ENCODE measurements at places on chromosomes 2 and 18.

DNA sequence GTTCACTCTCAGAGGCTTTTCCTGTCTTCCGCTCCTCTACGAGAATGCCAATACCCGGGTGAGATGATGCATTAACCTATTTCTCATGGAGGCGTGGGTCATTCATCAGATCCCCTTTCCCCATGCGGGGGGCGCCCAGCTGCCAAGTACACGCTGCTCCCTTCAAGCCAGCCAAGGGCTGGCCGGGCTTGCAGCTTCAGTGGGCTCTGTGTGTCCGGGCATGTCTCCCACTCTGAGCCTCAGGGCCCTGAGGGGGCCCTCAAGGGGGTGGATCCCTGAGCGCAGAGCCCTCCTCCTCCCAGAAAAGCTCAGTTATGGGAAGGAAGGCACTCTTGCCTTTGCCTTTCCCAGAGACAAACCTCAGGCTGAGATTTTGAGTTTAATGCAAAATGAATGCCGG is 431.8 kb upstream of the MYT1L start:
- DNase-seq, result no peak

DNA sequence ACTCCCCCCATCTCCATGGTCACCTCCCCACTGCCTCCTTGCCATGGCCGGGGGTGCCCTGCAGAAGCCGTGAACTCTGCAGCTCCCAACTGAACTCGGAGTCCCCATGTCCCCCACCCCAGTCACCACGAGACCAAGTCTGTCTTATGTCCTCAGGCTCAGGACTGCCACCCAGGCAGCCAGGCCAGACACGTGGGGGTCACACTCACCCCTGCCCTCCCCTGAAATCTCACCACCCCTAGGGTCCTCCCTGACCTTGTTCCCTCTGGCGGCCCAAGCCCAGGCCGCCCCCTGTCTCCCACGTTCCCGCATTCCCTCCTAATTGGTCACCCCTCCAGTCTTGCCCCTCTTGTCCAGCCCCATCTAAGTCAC is 11.0 kb downstream of the AQP12A start:
- DNase-seq, result no peak

DNA sequence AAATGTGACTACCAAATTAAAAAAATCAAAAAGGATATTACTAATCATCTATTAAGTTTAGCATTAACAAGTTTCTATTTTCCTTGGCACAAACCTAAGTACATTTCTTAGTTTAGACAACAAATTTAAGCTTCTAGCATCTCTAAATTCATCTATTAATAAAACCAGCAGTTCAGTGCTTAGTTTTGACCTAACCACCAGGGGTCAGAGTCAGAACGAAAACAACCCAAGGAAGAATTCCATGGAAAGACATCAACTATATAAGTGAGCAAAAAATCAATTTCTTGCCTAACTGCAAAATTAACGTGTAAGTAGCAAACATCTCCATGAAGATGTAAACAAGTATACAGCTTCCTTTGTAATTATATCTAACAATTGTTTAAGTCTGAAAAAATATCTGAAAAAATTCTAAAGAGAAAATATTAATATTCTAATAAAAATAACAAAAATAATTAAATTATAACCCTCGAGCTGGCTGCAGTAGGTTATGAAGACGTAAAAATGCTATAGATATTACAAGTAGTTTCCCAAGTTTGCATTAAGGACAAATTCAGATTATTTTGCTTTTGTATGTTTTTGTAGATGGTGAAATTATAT is 83.7 kb downstream of the CERKL start:
- DNase-seq, result no peak

DNA sequence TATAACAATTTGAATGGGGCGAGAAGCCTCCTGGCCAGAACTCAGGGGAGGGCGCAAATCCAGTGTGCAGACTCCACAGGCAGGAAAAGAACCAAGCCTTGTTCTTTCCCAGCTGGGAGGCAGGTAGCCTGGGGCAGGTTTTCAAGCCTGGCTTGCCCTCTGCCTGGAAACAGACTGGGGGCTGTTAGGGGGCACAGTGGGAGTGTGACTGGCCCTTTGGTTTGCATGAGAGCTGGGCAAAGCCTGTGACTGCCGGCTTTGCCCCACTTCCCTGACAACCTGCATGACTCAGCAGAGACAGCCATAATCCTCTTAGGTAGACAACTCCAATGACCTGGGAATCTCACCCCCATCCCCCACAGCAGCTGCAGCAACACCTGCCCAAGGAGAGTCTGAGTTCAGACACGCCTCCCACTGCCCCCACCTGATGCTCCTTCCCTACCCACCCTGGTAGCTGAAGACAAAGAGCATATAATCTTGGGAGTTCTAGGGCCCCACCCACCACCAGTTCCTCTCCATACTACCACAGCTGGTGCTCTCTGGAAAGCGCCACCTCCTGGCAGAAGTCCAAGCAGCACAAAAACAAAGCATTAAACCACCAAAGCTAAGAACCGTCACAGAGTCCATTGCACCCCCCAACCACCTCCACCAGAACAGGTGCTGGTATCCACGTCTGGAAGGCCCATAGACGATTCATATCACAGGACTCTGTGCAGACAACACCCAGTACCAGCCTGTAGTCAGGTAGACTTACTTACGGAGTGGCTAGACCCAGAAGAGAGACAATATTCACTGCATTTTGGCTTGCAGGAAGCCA is 402.5 kb downstream of the STK39 start:
- no peak for DNase-seq

GRCh38 chr2:79393806-79394484 is 118.9 kb upstream of the CTNNA2 start:
- no peak for DNase-seq

GRCh38 chr18:3906116-3906750 is 456.3 kb downstream of the TGIF1 start:
- DNase-seq, result no peak

DNA sequence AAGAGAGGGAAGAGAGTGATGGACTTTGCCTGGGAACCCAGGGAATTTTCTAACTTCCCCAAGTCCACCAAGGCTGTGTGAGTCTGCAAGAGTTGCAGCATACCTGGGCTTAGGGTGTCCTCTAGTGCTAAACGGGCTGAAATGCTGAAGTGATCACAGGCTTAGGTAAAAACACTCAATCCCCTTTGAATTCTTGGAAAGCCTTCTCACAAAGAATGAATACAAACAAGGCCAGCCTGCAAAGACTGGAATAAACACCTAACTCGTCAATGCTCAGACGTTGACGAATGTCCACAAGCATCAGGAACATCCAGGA is 30.0 kb upstream of the BMP10 start:
- DNase-seq, result no peak

- no peak for DNase-seq
Measured at GRCh38 chr2:73105511-73105971, 7.2 kb downstream of the RAB11FIP5 start.

- DNase-seq, result no peak
Measured at GRCh38 chr2:42826231-42826630, 33.8 kb upstream of the HAAO start.

DNA sequence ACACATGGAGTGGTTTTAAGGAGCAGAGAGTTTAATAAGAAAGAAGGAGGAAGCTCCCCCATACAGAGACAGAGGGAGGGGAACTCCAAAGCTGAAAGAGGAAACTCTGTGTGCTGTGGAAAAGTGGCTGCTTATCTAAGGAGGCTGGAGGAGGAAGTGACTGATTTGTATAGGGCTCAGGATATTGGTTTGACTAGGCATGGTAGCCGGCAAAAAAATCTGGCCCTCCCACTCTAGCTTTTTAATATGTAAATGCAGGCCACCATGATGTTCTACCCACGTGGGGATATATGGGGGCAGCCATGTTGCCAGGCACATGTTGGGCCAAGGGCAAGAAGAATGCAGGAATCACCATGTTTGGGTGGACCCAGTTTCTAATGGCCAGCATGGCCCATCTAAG is 64.3 kb downstream of the HNMT start:
- no peak for DNase-seq

DNA sequence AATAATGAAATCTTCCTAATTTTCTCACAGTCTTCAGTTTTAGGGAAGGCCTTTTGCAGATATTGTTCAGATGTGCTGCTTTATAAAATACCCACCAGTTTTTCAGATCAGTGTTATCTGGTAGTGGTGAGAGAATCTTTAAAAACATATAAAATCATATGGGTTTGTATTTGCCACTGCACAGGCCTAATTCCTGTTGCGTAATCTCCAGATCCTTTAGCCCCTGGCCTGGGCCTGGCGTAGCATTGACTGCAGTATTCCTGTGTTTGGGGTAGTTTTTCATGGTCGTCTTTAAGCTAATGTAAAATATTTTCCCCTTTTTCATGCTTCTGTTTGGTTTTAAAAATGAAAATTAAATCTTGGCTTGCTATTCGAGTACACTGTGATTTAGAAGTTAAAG is 43.2 kb downstream of the TSHZ1 start:
- DNase-seq, result no peak

DNA sequence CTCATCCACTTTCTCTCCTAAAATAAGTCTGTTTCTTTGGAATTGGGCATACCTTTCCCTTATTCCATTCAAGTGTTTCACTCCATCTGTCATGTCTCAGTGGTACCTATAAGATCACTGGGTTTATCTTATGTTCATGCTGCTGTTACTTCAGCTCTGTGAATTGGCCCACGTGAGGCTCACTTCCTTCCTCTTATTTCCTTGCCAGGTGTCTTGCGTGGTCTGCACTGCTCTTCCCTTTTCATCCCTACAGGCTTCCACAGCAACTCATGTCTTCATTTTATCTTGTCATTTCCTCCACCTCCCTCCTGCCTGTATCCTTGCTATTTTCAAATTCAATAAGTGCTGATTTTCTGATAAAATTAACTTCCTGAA is 159.1 kb upstream of the ALPP start:
- no peak for DNase-seq

DNA sequence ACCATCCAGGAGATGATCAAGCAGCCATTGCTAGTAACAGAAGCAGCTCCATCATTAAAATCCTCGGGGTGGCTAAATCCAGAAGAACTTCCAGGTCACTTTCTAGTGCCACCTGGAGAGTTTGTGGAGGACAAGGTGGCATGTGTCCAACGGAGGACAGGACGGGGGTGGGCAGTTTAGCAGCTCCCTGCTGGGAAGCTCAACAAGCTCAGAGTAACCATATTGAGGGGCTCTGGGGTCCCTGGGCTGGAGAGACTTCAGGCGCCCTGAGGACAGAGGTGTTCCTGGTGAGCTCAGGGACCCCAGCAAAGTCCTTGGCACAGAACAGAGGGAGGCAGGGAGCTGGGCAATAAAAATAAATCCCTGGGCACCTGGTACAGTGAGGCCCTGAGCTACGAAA is 140.0 kb upstream of the FHL2 start:
- no peak for DNase-seq

DNA sequence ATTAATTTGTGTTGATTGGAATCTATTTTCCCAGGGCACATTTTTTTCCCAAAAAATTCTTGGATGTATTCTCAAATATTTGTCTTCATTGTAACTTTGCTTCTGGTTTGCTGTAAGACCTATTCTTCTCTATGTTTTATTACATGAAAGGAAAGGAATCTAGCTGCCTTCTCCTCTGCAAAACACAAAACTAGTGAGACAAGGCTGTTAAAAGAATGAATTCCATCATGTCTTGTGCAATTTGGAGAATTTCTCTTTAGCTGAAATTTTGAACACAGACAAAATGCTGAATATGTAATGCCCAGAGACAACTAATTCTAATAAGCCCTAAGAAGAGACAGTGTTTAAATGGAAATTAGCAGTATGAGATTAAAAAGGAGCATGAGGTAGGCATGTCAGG is 275.9 kb downstream of the CDH20 start:
- no peak for DNase-seq

GRCh38 chr18:41226186-41226585 is 728.8 kb upstream of the PIK3C3 start:
- DNase-seq, result no peak

DNA sequence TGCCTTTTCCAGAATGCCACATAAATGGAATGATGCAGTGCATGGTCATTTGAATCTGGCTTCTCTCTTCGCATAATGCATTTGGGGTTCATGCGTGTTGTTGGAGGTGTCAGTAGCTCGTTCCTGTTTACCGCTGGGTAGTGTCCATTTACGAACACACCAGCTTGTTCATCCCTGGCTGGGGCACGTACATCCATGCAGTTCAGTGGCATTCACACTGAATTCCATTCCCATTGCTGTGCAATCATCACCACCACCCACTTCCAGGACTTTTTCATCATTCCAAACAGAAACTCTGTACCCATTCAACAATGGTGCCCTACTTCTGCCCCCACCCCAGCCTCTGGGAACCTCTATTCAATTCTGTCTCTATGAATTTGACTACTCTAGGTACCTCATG is 14.7 kb upstream of the CIDEA start:
- no peak for DNase-seq

- no peak for DNase-seq
Measured at GRCh38 chr2:171226461-171226860, 65.8 kb upstream of the TLK1 start.

DNA sequence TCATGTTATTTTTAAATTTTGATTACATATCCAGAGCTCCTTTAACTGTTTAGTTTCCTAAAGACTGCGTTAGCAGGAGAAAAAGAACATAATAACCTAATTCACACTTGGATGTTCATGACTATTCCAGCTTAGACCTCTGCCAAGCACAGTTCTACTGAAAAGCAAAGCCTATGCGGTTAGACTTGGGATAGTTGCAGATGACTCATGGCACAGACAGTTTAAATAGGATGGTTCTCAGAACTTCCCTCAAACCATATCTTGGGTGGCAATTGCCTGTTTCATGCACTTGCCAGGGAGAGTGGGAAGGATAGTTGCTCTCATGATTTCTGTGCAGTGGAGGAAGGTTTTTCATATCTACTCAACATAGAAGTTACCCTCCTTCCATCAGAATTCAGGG is 149.7 kb upstream of the KLHL29 start:
- no peak for DNase-seq

DNA sequence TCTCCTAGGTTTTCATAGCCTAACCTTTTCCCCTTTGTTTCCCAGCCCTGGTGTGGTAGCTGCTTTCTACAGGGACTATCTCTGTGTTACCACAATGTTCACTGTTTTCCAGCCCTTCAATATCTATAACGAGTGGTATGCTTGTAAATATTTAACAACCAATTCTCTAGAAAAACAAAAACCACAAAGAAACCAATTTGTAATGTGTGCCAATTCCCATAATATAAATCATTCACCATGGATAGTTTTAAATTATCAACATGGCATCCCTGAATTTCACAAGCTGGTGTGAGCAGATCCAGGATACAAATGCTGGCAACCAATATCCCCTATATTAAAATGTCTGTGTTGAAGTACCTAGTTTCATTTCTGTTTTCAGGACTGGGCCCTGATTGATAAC is 207.5 kb upstream of the FBXO11 start:
- DNase-seq, result no peak

DNA sequence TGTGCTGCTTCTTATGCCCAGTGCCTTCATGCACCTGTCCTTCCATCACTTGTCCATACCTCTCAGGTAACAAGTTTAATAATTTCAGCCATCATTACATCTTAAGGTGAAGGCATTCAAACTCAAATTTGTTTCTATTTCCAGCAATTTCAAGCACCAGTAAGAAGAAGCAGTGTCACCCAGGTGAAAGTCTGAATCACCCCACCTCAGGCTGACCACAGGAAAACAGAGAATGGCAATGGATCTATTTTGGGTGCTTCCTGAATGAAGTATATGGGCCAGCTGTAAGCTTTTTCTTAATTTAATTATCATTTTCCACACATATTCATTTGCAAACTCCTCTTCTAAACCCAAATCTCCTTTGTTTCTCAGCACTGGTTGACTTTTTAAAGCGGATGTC is 372.7 kb upstream of the SOX11 start:
- DNase-seq, result no peak

- DNase-seq, result no peak
Measured at GRCh38 chr2:235378246-235378645, 115.6 kb upstream of the AGAP1 start.

- no peak for DNase-seq
Measured at GRCh38 chr2:231197706-231198290, 633 bp upstream of the ARMC9 start.

- DNase-seq, result no peak
Measured at GRCh38 chr2:59959944-59960343, 593.5 kb downstream of the BCL11A start.
